T-helper 2 cell (primary cell): ENCODE measurements at places on chromosomes 1 and 21.
A peak's percentile ranks its signal among the peaks of the same experiment; 100 is the strongest.

- no peak for DNase-seq
These were observed 37.0 kb downstream of the LRRN2 start for GRCh38 chr1:204648576-204648975.

GRCh38 chr1:90143591-90143990 lies 148.7 kb downstream of the ZNF326 start:
- DNase-seq, result no peak

DNA sequence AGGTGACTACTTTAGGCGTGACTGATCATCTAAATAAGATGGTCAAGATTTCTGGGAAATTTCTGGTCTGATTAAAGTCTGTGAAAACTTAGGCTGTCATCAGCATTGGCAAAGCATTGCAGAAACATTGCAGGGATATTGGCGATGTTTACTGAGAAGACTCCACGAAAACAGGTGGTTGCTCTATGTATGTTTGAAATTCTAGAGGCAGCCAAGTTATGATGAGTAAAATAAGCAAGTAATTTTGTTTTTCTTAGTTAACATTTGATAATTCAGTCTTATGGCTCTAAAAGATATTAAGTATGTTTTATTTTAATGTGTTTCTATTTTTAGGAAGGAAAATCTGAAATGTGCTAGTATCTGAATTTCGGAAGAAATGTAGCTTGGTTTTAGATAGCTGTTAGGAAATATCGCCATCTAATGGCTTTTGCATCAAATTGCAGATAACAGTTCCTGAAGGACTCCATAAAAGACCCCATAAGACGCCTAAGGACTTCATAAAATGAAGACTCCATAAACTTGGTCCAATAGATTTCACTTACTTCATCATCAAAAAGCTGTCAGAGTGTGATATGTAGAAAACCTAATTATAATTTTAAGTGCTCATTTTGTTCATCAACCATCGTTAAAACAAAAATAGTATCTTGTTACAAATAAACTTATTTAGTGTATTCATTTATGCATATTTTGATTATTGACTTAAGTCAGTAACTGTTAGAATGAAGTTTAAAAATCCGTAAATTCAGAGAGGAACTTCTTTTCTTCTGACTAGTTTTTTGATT lies 344.6 kb downstream of the RYR2 start:
- no peak for DNase-seq

DNA sequence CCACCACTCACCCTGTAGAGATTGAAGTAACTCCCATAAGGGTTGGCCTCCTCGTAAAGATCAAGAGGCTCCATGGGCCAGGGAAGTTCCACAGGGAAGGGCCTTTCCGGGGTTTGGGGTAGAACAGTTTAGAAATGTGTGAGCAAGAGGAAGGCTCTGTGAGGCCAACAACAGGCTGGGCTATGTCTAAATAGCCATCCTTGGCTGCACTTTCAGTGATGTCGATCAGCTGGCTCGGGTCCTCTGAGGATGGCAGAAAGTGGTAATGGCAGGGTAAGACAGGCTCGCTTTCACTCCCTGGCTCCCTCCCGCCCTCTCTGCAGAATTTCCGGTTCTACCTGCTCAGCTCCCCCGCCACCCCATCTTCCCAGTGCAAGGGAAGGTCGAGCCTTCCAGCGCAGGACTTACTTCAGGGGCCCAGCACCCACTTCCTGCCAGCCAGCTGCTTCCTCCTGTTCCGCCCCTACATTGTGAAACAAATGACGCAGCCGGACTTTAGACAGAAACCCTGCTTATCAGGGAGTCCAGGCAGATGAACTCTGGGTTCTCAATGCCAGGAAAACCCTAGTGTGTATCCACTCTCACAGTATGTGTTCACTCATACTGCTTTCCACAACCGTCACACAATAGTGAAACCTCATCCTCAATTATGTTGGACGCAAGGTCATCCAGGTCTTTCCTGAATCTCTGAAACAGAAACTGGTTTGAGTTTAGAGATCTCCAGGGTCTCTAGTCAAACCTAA lies 7.3 kb downstream of the F11R start:
- peak; percentile 25 for DNase-seq

DNA sequence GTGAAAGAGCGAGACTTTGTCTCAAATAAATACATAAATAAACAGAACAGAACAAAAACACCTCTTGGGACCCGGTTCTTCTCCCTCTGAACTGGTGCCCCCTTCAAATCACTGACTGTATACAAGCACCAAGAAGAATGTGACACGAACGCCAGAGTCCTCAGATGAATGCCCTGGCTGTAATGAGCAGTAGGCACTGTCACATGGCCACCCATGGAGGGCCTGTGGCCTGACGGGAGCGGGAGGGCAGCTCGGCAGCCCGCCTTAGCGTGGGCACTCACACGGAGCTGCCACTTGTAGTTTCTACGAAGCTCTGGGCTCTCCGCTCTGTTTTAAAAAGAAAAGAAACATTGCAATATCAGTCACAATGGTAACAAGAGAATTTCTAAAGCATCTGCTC lies 146.0 kb downstream of the PEX14 start:
- DNase-seq, result no peak

GRCh38 chr1:234244482-234244881 lies 128.8 kb upstream of the COA6 start:
- DNase-seq, result no peak

GRCh38 chr1:233569636-233570035 lies 44.3 kb upstream of the KCNK1 start:
- DNase-seq, result no peak

- DNase-seq, result no peak
These were observed 14.8 kb upstream of the WASF2 start for GRCh38 chr1:27504588-27505419.

DNA sequence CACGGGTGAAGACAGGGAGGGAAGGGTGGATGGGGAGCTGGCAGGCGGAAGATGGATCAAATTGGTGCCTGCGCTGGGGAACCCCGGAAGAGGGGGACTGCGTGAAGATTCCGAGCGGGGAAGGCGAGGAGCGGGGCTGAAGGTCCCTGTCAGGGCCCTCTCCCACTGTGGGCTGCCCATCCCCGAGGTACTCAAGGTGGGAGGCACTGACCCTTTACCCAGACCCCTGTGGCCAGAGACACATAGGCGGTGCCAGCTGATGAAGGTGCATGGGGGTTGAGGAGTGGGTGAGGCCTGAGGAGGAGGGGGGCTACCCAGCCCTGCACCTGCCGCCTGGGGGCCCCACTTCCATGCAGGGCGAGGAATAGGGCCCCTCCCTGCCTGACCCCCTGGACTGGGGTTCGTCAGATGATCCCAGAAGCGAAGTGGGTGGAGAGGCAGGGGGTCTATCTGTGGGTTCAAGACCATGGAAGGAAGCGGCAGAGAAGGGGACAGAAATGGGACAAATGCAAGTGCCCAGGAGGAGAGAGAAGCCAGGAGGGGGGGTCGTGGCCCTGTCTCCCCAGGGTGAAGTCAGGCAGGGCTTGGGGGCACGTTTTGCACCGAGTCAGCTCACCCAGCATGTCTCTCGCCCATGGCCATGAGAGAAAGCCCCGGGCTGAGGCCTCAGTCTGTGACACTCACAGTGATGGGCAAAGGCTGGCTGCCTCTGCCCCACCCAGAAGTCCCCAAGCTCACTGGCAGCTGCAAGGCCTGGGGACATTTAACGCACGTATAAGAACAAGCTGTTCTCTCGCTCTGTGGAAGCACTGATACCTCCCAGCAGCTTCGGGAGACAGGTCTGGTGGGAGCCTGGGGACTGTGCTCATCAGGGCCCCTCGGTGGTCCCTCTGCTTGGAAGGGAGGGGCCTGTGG lies 7.0 kb upstream of the MMEL1 start:
- no peak for DNase-seq

DNA sequence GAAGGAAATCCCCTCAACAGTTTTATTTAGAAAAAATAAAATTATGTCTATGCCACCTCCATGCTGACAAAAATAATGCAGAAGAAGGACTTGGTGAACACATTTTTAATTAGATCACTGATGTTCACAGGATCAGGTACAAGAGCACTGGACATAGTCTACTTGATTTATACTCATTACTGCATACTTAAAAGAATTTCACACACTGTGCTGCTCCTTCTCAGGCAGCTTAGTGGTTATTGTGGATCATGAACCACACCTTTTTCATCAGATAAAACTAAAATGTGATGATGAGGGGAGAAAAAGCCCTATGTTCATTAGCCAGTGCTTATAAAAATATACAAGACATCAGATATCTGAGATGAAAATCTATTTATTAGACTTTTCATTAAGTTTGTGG lies 103.3 kb upstream of the DPH5 start:
- peak; percentile 82 for DNase-seq

DNA sequence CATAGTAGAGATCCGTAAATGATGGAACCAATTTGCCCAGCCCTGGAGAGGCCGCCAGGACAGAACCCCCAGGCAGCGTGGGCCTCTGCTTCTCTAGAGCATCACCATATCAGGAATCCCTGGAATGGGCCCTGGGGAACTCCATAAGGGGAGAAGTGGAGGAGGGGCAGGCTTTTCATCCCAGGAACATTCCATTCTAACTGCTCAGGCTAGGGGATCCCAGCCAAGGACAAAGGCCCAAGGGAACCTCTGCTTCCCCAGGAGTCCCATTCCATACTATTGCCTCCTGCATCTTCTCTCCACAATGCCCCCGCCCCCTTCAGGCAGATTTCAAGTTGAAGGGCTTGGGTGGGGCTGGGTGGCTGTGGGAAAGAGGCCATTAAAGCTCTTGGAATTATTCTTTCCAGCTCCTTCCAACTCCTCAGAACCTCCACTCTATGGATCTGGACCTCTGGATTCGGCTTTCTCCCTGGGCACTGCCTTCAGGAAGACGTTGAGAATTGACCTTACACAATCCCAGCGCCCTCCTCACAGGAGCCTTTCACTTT lies 6.0 kb downstream of the TRNP1 start:
- DNase-seq, result no peak

DNA sequence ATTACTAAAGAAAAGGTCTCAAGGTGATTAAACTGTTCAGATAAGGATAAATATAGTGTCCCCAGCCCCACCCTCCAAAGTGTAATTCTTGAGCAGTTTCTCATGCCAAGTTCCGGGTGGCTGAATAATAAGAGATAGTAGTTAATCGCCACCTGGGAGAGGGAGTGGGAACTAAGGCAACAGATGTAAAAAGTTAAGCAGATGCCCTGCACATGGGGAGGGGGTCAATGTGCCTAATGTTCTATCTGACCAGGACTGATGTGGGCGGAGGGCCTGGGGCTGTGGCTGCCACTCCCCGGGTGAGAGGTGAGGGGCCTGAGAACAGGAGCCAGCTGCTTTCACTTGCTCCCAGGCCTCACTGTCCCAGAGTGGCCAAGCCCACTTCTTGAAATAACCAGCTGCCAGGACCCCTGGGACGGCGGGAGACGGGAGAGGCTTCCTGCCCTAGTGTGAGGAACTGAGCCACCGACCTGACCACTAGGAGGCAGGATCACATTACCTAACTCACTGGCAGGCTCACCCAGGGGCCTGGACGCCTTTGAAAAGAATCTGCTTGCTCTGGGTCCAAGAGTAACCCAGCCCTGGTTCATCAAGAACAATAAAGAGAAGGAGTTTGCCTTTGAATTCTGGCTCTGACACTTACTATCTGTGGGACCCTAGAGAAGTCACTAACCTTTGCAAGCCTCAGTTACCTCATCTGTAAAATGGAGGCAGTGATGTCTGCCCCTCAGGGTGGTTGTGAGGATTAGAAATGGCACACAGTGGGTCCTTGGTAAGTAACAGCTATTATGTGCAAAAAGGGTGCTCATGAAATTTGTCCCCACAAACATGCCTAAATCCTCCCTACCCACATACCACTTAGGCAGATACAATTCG lies 179.2 kb downstream of the ATG4C start:
- peak; percentile 32 for DNase-seq

DNA sequence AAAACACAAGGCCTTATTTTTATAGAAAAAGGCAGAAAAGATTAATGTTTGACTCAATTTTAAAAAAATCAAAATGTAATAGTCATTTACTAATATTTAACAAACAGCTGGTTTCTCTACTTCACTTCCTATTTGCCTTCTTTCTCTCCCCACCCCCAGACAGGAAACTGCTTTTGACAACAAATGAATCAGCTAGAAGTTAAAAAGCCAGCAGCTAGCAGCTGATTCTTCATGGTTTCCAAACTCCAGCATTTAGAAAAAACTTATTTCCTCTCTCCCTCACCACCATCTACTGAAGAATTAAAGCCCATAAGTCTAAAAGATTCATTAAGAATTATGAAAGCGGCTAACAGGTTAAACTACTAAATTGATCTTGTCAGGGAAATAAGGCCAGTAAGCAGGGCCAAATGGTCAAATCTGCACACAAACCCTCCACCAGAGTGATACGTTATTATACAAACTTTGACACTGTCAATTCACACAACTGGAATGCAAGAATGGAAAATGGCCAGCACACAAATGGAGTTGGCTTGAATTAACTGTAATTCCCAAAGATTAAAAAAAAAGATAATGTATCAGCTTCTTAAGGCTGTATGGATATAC lies 4.0 kb downstream of the WDR26 start:
- no peak for DNase-seq

DNA sequence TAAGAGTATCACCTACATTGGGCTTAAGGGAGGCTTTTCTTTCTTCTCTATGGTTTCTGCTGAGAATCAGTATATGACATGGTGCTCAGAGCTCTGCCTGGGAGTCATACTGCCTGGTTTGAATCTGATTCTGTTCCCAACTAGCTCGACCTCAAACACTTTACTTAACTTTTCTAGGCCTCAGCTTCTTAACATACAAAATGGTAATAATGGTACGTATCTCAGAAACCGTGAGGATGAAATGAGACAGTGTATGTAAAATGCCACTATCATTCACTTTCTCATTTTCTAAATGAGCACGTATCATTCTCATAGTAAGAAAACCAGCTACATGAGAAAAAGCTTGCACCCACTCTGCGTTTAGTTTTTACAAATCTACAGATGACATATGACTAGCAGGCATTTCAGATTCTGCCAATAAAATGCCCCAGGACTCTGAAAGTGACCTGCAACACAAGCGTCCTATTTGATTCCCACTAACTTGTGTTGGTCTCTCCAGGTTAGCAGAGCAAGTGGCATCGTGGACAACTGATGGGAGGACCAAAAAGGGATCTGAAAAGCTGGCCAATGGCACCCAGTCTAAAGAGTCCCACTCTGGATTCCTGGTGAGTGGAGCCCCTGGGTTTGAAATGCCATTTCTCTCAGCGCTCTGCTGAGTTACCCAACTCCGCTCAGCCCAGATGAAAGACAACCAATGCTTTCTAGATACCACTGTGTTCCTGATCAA lies 6.1 kb downstream of the CTNNBIP1 start:
- DNase-seq, result peak; percentile 79

DNA sequence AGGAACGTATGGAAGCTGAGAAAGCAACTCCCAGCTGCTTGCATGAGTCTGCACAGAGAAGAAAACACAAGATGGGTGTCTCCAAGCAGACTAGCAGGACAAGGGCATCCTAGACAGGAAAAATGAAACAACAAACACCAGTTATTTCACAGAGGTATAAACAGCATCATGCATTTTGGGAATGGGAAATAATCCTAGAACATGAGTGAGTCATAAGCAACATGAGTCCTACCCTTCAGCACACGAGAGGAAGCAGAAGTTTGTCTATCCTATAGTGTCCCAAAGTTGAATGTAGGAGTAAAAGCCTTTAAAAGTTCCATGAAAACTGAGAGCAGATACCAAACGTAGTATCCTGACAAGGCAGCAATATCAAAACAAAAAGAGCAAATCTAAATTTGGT lies 11.3 kb upstream of the FRRS1 start:
- no peak for DNase-seq
